Mesenchymal stem cell (in vitro differentiated cells and primary cell): ENCODE measurements at places on chromosomes 3 and 15.

DNA sequence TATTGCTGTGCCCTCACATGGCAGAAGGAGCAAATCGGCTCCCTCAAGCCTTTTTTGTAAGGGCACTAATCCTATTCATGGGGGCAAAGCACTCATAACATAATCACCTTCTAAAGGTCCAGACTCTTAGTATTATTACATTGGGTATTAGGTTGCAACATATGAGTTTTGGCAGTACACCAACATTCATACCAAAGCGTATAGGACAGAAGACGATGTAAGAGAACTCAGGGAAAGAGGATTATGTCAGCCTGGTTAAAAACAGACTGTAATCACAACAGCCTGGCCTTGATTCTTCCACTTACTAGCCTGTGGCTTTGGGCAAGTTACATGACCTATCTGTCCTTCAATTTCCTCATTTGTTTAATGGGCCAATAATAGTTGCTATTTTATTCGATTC, 828.5 kb upstream of the NECTIN3 start:
- peak; percentile 34 for DNase-seq

GRCh38 chr15:78565951-78566774, 843 bp downstream of the CHRNA5 start:
- peak; percentile 48 for DNase-seq

GRCh38 chr15:68874788-68875187, 54.1 kb upstream of the ANP32A start:
- no peak for DNase-seq

DNA sequence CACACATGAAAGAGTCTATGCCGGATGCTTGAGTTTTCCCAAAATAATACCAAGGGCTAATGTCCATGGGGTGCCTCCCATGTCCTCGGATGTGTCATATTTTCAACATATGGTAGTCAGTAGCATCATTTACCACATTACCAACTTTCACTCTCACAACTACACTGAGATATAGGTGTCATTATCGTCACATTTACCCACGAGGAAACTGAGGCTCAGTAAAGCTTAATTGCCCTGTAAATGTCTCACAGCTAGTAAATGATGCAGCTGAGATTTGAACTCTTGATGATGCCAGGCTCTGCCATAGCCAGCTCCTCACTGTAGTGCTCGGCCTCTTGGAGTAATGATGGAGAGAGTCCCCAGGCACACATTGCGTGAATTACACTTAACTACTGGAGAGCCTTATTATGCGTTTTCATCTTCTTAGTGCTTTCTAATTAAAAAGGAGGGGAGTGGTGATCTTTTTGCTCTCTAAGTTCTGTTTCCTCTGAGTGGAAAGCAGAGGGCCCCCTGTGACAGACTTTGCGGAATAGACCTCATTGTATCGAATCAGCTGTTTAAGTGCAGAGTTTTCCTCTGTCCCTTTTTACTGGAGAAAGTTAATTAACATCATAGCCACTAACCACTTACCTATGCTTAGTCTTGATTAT, 142.0 kb upstream of the SLCO3A1 start:
- no peak for DNase-seq

DNA sequence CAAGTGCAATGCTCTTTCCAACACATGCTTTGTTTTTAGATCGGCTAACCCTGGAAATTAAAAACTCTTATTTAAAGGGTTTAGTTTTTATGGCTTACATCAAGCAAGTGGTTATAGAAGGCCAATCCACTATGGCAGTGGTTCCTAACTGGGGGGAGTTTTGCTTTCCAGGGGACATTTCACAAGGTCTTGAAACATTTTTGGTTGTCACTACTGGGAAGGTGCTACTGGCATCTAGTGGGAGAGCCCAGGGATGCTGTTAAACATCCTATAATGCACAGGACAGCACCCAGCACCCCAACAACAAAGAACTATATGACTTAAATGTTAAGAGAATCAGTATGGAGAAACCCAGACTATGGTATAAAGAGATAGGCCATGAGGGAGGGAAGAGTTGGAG, 439.0 kb downstream of the NTRK3 start:
- DNase-seq = peak; percentile 35
